ENCODE measurements at places on chromosomes 5 and 9.

DNA sequence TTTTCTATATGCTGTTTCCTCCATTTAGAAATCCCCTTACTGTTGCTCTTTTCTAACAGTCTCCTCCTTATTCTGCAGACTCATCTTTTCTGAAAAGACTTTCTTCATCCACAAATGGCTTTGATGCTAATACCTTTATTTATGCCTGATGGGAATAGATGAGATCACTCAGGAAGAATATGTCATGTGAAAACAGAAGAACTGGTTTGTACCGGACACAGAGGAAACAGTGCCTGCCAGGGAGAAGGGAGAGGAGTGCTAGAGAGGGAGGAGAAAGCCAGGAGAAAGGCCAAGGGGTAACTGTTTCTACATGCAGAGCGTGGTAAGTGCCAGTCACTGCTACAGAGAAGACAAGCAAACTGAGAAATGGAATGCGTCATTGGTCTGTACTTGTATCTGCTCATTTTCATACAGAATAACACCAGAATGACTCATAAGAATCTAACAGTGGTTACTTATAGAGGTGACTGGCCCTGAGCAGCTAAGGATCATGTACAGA is 45.9 kb upstream of the PJA2 start:
- DNase-seq, result peak; percentile 97

DNA sequence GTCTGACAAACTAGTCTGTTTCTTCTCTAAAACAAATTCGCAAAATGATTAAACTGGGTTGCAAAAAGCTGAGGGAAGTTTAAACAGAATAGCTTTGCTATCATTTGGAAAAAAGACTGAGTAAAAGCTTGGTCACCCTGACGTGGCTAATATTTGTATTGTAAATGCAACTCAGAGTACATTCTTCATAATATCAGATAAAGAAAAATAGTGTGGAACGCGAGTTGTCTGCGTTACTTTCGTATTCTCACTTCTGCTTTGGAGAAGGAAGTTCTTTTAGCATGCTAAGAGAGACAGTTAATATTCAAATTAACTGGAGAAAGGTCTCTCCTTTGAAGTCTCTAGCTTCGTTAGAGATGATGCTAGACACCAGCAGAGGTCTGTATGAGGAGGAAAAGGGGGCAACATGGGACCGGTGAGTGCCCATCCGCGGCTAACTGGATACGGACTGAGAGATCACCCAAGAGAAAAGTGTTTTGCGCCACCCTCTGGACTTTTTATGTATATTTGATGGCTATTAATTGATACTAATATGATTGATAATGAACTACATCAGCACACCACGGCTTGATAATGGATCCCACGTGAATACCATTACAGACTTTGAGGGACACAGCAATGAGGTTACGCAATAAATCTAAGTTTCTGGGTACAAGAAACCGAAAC is 2.9 kb upstream of the CNTRL start:
- DNase-seq, result peak; percentile 62

- DNase-seq, result no peak
These were observed 59.3 kb upstream of the CD180 start for GRCh38 chr5:67255881-67256280.

DNA sequence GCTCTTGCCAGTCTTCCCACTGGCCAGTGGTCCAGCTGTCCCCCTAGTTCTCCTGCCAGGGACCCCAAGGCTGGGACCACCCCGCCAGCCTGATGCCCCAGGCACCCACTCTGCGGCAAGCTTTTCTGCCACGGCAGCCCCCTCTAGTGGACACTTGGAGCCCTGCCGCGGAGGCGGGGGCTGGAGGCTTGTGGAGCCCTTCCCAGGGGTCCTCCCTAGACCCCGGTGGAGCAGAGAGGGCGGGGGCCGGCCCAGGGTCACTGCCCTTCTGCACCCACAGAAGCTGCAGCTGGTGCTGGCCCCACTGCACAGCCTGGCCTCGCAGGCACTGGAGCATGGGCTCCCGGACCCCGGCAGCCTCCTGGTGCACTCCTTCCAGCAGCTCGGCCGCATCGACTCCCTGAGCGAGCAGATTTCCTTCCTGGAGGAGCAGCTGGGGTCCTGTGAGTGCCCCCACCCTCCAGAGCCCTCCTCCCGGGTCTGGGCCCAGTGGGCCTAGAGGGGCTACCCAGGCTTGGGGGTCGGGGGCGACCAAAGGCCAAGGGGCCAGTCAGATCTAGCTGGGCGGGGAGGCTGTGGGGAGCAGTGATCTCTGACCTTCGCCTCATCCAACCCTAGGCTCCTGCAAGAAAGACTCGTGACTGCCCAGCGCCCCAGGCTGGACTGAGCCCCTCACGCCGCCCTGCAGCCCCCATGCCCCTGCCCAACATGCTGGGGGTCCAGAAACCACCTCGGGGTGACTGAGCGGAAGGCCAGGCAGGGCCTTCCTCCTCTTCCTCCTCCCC is 9.1 kb downstream of the EGFL7 start:
- no peak for DNase-seq
